ENCODE measurements at places on chromosomes 2 and 18. TPM values are rescaled to one million over a fixed set of nuclear protein-coding genes. Genes with fewer than 3 reads are reported as not detected.

- H3K4me1 ChIP-seq, result no peaks in the 10 kb centered on the region
- H3K4me3 ChIP-seq, result no peak overlapping the region
- H3K27ac ChIP-seq, result no peak overlapping the region
- no peaks in the 10 kb centered on the region for H3K36me3 ChIP-seq
- no peaks in the 10 kb centered on the region for H3K27me3 ChIP-seq
- no peak for DNase-seq
Observed at GRCh38 chr18:55908901-55909366, 320.9 kb upstream of the TCF4 start.

DNA sequence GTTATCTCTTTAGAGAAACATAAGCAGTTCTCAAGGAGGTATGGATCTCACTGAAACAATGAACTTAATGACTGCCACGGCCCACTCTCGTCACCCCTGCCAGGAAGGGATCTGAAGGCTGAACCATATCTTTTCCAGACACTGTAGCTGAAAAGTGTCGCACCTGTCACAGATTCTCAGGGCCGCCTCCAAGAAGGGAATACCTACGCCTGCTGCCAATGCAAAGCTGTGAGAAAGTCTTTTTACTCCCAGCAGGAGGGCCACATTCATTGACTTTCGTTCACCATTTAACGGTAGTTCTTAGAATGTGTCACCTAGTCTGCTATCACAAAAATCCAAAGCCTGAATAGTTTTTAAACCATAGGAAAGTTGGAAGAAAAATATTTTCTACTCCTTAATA lies 66.7 kb upstream of the SH3BP4 start:
- H3K36me3 ChIP-seq, result no peaks in the 10 kb centered on the region
- DNase-seq, result no peak
- H3K27me3 ChIP-seq, result no peaks in the 10 kb centered on the region
- no peak overlapping the region for H3K27ac ChIP-seq

The UGT1A10 gene
- polyA plus RNA-seq, result not detected

The COL3A1 gene
- 48.4 TPM for polyA plus RNA-seq

DNA sequence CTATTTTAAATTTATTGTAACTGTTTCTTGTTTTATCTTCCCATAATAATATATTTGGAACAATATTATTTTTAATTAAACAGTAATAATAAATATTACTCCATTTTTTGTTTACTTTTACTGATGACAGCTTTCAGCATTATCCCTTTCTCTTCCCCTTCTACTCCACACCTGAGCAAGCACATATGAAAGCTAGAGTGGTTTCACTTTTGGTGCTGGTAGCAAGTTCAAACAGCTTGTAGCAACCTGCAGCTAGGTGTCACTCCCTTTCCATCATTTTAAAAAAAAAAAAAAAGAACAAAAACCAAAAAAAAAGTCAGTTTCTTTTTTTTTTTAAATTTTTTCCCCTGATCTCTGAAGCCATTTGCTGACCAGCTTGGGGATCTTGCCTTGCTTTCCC lies 801.8 kb downstream of the CCDC85A start:
- H3K4me3 ChIP-seq, result no peak overlapping the region
- H3K27ac ChIP-seq, result no peak overlapping the region
- DNase-seq, result no peak
- no peaks in the 10 kb centered on the region for H3K4me1 ChIP-seq

The DARS1 gene
- polyA plus RNA-seq, result 159 TPM

The KLHL29 gene
- polyA plus RNA-seq, result 8.8 TPM

The PIEZO2 gene
- polyA plus RNA-seq, result 1.4 TPM

- no peak overlapping the region for H3K27ac ChIP-seq
- no peak for DNase-seq
- no peaks in the 10 kb centered on the region for H3K36me3 ChIP-seq
- no peaks in the 10 kb centered on the region for H3K27me3 ChIP-seq
- no peak overlapping the region for H3K4me3 ChIP-seq
- H3K4me1 ChIP-seq, result no peaks in the 10 kb centered on the region
Observed at GRCh38 chr18:4510160-4510559, 55.1 kb upstream of the DLGAP1 start.

- H3K4me3 ChIP-seq, result no peak overlapping the region
- no peaks in the 10 kb centered on the region for H3K27me3 ChIP-seq
- H3K27ac ChIP-seq, result no peak overlapping the region
- H3K36me3 ChIP-seq, result no peaks in the 10 kb centered on the region
Observed at GRCh38 chr2:19000776-19001175, 357.6 kb downstream of the OSR1 start.

The SCYGR4 gene
- not detected for polyA plus RNA-seq
